ENCODE measurements at places on chromosomes 5 and 9.

GRCh38 chr9:129330711-129331492, 152.8 kb upstream of the IER5L start:
- no peak for DNase-seq

DNA sequence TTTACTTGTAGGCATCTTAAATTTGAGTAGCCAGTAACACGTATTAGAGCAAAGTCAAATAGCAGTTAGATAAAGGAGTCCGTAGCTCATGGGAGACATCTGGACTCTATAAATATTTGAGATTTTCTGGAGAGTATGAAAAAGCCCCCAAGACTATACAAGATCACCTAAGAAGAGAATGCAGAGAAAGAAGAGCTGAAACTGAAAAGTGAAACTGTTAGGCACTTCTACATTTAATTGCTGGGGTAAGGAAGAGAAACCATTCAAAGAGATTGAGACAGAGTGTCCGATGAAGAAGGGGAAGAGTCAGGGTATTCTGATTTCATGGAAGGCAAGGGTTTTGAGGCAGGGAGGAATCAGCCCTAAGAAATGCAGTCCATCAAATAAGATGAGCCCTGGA, 2372.1 kb downstream of the MAT2B start:
- DNase-seq = no peak

DNA sequence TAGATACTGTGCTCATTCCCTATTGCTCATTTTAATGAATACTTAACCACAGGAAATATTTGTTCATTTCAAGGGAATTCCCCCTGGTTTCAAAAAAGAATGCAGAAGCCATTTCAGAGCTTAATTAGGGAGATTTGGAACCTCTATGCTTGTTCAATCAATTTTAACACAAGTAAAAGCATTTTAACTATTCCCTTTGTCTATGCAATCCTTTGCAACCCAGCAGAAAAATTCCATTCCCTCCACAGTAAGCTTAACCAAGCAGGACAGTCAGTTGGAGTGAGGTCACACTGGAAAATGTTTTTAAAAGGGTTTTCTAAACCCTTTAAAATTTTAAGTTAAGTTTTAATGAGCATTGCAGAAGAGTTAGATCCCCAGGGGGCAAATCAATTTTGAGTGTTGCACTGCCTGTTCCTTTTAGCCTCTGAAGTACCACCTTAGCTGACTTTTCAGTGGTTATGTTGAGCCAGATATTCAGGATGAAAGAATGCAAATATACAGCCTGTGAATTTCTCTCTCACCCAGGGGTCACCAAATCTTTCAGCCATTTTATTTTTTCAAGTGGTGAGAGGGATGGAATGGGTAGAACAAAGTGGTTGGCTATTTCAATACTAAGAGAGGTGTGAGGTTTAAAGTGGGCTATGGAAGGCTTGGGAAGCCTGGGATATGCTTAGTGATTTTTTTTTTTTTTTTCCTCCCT, 356.2 kb upstream of the NUDT12 start:
- no peak for DNase-seq

DNA sequence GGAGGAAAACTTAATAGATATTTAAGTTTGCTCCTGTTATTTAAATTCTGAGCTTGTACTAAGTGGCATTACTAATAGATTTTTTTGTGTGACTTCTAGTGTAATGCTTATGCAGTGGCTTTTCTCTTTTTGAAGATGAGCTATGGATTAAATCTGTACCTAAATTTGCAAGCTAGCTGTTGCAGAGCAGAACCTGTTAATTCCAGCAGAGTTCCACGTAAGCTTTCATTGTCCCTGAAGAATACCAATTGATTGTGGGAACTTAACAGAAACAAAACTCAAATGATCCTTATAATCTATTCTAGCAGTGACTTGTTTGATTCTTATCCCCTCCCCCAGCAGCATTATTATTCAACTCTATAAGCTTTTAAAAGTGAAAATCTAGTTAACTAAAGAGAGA, 51.7 kb downstream of the MAN2A1 start:
- DNase-seq = no peak

GRCh38 chr5:65084795-65085515, 316.2 kb downstream of the CWC27 start:
- DNase-seq = no peak

GRCh38 chr5:107542831-107543231, 127.9 kb downstream of the EFNA5 start:
- DNase-seq = no peak

All from forelimb muscle (tissue), 1 donor.